ENCODE measurements at places on chromosomes 7 and 10.

DNA sequence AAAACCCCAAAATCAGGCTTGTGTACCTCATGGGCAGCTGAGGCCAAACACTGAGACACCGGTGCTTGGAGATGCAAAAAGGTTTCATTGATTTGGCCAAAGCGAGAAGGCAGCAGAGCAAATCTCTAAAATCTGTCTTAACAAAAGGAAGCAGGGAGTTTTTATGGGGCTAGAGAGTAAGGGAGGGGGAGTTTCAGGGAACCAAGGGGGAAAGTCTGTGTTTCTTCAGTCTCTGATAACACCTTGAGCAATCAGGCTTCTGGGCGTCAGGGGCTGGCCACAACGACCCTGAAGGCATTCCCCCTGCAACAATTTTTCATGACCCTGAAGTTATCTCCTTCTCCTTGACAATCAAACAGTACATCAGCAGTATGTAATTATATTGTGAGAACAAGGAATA is 2.7 kb upstream of the ZNF786 start:
- DNase-seq: no peak

DNA sequence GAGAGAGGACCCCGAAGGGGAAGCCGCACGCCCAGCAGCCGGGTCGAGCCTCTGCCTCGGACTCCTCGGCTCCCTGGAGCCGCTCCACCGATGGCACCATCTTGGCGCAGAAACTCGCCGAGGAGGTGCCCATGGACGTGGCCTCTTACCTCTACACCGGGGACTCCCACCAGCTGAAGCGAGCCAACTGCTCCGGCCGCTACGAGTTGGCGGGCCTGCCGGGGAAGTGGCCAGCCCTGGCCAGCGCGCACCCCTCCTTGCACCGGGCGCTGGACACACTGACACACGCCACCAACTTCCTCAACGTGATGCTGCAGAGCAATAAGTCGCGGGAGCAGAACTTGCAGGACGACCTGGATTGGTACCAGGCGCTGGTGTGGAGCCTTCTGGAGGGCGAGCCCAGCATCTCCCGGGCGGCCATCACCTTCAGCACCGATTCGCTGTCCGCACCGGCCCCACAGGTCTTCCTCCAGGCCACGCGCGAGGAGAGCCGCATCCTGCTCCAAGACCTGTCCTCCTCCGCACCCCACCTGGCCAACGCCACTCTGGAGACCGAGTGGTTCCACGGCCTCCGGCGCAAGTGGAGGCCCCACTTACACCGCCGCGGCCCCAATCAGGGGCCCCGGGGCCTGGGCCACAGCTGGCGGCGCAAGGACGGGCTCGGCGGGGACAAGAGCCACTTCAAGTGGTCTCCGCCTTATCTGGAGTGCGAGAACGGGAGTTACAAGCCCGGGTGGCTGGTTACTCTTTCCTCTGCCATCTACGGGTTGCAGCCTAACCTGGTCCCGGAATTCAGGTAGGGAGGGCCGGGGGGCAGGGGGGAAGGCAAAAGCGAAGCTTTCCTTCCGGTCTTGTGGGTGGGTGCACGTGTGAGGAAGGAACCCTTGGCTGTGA is 973 bp downstream of the GPR158 start:
- no peak for DNase-seq

- DNase-seq: no peak
Observed at GRCh38 chr7:75055155-75055554, 18.4 kb downstream of the RCC1L start.

- DNase-seq: no peak
Observed at GRCh38 chr7:81993186-81993585, 223.3 kb upstream of the HGF start.

DNA sequence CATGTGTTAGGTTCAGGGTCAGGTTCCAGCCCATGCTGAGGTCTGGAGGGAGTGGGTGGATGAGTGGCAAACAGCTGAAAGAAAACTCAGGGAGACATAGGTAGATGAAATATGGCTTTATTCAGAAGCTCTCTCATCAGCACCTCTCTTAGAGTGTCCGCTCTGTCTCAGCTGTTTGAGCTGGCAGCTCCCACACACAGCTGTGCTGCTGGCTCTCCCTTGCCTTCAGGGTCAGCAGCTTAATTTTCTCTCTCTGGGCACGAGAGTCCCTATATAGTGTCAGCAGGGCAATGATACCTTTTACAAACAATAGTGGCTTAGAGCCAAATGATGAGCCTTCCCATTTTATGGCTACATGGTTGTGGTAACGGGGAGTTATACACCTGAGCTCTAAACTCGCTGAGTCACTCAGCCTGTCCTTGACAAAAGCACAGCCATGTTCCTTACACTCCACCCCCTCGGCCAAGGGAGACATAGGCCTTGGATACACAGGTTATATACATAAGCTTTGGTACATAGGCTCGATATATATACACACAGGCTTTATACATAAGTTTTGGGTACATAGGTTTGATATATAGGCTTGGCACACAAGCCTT is 10.4 kb downstream of the RNF133 start:
- no peak for DNase-seq

DNA sequence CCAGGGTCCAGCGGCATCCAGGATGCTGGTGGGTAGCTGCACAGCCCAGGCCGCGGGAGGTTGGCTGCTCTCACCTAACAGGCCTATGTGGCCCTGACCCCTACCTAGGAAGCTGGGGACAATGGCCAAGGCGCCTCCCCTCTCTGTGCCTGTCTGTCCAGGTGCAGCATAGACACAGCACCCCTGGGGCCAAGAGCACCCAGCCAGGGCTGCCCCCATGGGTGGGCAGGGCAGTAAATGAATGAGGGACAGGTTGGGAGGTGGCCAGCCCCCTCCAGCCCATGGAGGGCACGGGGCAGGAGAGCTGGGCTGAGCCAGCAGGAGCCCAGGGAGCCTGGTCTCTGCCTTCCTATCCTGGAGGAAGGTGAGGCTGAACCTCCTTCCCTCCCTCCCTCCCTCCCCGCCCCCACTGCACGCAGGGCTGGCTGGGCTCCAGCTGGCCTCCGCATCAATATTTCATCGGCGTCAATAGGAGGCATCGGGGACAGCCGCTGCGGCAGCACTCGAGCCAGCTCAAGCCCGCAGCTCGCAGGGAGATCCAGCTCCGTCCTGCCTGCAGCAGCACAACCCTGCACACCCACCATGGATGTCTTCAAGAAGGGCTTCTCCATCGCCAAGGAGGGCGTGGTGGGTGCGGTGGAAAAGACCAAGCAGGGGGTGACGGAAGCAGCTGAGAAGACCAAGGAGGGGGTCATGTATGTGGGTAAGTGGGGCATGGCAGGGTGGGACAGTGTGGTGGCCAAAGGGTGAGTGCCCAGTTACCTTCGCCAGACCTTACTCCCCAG is at the start of gene SNCG:
TSS of gene SNCG (plus strand) at position 484 of the 785 bp plus-strand sequence. CDS start at position 583, 99 bp downstream.
- no peak for DNase-seq

GRCh38 chr7:76232698-76233097 is 31.0 kb downstream of the SRRM3 start:
- DNase-seq: no peak

GRCh38 chr7:69610374-69611084 is 12.3 kb downstream of the AUTS2 start:
- no peak for DNase-seq

GRCh38 chr10:122307669-122308416 is 36.7 kb downstream of the BTBD16 start:
- DNase-seq: no peak

DNA sequence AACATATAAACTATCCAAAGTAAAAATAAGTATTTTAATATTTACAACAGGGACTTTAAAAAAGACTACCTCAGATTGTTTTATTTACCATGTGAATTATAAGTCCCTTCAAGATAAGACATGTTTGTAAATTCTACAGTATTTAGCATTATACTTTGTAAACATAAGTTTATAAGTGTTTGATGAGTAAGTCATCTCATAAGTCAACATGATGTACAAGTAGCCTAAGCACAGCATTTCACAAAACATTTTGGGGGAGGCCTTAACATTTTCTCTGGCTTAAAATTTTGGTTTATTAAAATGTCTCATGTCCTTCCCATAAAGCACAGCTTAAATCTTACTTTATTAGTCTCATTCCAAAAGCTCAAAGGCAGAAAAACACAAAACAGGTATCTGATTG is 15.4 kb downstream of the EPC1 start:
- no peak for DNase-seq

GRCh38 chr10:110498982-110499795 is 1.5 kb downstream of the DUSP5 start:
- DNase-seq: no peak

DNA sequence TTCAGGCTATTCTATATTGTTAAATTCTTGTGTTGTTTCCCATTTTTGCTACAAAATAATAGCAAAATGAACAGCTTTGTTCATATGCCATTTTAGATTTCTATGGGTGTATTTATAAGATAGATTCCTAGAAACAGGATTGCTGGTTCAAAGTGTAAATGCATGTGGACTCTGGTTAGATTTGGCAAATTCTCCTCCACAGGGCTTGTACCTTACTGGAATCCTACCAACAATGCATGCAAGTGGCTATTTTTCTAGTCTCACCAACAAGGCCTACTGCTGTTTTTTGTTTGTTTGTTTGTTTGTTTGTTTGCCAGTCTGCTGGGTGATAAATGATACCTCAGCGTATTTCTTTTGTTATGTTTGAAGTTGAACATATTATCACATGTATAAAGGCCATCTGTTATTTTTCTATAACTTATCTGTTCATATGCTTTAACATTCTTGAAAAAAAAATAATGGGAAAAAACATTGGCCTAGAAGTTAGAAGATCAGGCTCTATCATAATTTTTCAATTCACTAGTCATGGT is 87.1 kb upstream of the AHR start:
- DNase-seq: no peak

GRCh38 chr7:132402096-132402495 is 174.2 kb downstream of the PLXNA4 start:
- DNase-seq: no peak

GRCh38 chr7:106372126-106372525 is 87.3 kb upstream of the NAMPT start:
- DNase-seq: no peak

DNA sequence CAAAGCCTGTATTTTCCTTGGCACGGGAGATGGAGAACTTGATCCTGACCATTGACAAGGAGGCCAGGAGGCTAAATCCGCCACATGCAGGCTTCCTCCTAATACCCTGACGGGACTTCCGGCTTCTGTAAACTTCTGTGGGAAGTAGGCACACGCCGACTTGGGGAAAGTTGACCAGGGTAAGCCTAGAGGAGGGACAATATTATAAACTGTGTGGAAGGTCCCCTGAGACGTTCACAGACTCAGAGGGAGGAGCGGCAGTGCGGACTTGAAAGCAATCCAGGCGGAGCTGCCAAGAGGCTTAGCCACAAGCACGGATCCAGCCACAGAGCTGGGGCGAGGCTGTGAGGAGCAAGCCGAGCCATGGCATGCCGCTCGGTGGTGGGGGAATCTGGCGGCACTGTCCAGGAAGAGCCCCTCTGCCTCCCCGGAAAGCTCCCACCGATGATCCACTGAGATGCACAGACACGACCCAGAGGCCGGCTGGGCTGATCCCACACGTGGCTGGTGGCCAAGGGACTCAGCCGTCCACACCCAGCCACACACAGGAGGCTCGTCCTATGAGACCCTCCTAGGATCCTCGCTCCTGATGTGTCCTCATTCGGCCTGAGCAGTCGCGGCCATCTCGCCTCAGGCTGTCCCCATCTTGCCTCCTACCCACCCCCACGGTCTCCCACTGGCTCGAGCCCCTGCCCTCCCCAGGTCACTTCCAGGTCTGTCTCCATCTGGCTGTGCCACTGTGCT is 40.0 kb upstream of the INSIG1 start:
- DNase-seq: no peak

DNA sequence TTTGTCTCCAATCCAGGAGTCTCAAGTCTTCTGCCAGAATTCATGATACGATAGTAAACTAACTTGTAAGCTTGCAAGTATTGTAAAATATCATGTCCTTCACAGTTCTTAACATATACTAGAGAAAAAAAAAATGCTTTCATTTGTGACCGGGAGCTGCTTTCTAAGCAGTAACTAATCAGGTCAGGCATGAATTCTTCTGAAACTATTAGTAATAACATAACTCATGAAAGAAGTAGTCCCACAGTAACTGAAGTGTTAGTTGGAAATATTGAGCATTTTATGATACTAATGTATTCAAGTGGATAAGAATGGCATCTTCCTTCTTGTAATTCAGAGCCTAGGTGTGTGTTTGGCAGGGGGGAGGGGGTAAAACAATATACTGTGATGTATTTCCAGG is 665.6 kb downstream of the DNAJB9 start:
- DNase-seq: no peak

- DNase-seq: no peak
Observed at GRCh38 chr7:110568932-110569331, 522.0 kb upstream of the LRRN3 start.

- DNase-seq: no peak
Observed at GRCh38 chr7:101436857-101437576, 74.3 kb downstream of the COL26A1 start.

GRCh38 chr10:78944723-78945312 is 123.9 kb upstream of the ZMIZ1 start:
- DNase-seq: no peak

- no peak for DNase-seq
Observed at GRCh38 chr10:71067098-71067740, 145.2 kb upstream of the UNC5B start.

- DNase-seq: no peak
Observed at GRCh38 chr10:123139165-123139520, 3.4 kb downstream of the HMX3 start.

GRCh38 chr10:3526727-3527501 is 258.1 kb downstream of the KLF6 start:
- no peak for DNase-seq

- no peak for DNase-seq
Observed at GRCh38 chr7:22387583-22387982, 30.6 kb upstream of the RAPGEF5 start.

- no peak for DNase-seq
Observed at GRCh38 chr7:102916881-102917280, 4.1 kb downstream of the LRRC17 start.

- DNase-seq: no peak
Observed at GRCh38 chr10:87594864-87595263, 64.8 kb upstream of the PAPSS2 start.

DNA sequence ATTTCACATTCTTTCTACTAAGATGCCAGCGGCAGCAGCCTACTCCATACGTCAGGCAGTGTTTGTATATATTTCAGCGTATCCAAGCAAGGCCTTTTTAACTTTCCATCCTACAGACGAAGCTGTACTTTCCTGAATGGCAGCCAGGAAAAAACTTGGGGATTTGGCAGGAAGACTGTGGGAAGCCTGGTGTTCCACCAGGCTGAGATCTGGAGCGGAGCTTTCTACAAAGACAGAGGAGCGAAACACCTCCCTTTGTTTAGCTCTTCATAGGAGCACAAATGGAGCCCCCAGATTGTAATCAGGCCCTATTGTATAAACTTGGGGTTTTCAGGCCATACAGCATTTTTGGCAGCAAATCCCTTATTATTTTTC is 143.8 kb downstream of the TES start:
- DNase-seq: no peak

GRCh38 chr10:110980807-110981206 is 61.4 kb downstream of the SHOC2 start:
- DNase-seq: no peak

All from stimulated activated CD8-positive, alpha-beta memory T cell treated with anti-CD3 and anti-CD28 coated beads, Interleukin-7, amount 100 ng/mL, for 1 hour (primary cell).